ENCODE measurements at places on chromosomes 2 and 18.

- DNase-seq: no peak
Observed at GRCh38 chr18:74175658-74176057, 27.3 kb downstream of the TIMM21 start.

DNA sequence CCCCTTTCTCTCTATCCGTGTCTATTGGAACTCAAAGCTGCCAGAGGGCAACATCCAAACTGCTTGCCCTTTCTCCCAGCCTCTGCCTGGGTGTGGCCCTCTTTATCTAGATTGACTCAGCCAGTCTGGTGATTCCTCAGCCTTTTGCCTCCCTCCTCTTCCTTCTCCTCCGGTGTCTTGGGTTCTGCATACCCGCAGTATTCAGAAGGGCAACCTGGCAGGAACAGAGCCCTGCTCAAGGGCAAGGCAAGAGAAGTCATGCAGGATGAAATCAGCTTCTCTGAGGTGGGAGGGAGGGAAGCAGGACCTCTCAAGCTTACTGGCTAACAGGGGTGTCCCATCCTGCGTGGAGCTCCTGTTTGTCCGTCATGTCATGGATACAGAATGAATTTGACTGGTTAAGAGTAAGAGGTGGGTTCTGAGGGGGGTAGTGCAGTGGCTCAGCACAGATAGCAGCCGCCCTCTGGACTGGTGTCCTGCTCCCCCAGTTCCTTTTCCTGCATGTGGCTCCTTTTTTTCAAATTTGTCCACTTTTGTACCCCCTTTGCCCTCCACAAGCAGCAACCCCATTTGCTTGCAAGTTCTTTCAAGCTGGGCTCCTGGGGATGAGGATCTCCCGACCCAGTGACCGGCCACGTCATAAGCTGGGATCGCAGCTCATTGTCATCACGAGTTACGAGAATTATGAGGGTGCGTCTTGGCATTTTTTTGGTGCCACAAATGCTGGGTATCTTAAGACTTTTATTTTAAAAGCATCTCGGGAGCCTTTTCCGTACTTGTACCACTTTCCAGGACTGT, 154.1 kb downstream of the FHOD3 start:
- peak; percentile 15 for DNase-seq

- DNase-seq: no peak
Observed at GRCh38 chr2:212136216-212136795, 402.3 kb downstream of the ERBB4 start.

DNA sequence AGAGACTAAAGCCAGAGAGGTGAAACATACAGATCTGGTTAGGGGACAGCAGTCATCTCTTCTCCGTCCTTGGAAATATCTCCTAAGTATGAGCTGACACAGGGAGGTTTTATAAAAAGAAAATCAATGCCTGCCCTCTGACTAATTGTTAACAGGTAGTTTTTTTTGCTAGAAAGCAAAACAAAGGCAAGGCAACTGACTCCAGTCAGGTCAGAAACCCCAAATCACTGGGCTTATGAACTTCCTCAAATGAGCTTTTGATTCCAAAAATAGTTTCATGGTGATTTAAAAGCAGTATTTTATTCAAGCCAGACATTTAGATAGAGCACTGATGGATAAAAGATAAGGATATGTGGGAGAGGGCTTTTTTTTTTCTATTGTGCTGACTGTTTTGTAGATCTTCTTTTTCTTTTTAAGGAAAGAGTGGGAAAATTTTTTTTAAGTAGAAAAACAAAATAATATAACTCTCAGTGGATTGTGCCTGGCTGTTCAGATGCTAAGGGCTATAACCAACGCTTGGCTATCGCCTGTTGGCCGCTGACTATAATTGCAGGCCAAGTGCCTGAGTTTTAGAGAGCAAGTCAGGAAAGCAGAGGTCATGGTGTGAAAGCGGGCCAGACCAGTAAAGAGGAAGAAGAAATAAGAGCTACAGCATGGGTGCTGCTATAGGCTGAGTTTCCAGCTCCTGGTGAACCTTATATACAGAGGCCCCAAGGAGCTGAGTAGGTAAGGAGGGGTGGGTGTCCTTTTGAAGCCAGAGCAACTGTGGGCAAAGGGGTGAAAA, 44.9 kb downstream of the MRPL35 start:
- no peak for DNase-seq

- peak; percentile 60 for DNase-seq
Observed at GRCh38 chr2:202588647-202589581, 45.9 kb upstream of the FAM117B start.

DNA sequence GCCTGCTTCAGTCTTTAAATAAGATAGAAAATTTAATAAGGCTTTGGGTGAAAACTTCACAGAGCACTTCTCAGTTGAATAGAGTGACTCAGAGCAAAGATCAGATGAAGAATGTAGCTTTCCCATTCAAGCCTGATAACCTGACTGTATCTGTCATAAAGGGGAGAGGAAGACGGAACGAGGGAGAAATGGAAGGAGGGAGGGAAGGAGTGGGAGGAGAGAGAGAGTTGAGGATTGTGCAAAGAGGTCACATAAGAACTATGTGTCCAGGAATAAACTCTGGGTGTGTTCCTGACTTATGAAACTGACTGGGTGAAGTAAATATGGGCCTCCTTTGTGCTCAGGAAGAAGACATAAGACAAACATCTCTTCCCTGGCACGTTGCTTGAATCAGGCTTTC, 385.5 kb downstream of the LPIN1 start:
- DNase-seq: no peak

DNA sequence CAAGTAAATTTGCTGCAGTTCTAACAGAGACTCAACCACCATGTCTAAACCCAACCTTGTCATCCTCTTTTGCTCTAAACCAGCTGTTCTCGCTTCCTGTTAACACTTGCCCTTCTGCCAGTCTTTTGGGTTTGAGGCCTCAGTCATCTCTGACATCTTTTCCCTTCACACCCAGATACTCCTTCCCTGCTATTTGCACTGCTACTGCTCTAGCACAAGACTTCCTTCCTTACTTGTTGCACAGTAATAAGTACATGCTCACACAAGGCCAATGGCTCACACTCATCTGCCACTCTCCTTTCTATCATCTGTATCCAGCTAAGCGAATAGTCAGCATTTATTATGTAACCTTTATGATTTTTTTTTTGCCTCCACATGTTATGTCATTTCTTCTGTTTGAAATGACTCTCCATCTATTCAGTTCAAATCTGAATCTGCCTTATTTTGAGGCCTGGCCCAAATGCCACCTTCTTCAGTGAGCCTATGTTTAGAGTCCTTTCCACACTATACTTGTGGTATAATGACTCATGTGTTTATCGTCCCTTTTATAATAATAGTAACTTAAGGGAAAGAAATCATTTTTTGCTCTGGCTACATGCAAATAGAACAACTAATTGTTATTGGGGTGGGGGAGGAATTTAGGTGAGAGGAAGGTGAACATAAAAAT, 22.5 kb upstream of the CDKL4 start:
- no peak for DNase-seq

DNA sequence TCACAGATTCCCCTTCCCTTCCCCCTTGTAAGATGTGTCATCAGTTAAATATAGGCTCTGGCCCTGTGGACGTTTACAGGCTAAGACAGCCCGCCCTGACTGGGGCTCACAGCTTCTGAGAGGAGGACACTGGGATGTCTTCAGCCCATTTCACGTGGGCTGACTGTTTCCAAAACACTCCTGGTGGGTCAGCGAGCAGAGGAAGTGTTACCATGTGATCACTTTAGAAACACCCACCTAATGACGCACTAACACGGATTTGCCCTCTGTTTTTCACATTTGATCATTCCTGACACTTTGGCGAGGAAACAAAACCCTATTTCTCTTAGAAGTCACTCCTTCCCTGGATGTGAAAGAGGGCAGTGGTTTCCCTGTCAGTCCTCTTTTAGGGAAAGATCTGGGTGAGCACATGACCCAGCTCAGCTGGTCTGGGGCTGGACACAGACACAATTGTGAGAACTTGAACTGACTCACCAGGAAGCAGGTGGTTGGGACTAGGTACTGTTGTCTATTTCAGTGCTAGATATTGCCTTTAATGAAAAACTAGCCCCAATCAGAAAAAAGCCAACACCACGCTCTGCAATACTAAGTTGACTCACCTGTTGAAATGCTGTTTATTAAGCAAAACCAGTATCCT, 38.8 kb downstream of the BMP10 start:
- peak; percentile 60 for DNase-seq

DNA sequence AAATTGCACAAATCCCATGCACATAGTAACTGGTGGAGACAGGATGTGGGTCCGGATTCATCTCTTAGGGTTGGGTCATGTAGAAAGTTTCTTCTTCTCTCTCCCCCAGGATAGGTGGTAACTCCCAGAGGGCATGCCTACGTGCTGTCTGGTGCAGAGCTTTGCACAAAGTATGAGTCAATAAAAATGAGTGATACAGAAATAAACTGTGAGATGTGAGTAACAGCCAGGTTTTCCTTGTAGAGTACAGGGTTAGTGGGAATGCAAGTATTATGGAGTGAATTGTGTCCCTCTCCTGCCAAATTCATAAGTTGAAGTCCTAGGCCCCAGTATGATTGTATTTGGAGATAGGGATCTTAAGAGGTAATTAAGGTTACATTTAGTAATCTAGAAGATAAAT, 289.4 kb downstream of the ALK start:
- DNase-seq: no peak
